DMS153 (cell line): ENCODE measurements at places on chromosomes 3 and 15.
A peak's percentile ranks its signal among the peaks of the same experiment; 100 is the strongest.

- DNase-seq: no peak
Measured at GRCh38 chr15:92294759-92295158, 98.9 kb upstream of the ST8SIA2 start.

DNA sequence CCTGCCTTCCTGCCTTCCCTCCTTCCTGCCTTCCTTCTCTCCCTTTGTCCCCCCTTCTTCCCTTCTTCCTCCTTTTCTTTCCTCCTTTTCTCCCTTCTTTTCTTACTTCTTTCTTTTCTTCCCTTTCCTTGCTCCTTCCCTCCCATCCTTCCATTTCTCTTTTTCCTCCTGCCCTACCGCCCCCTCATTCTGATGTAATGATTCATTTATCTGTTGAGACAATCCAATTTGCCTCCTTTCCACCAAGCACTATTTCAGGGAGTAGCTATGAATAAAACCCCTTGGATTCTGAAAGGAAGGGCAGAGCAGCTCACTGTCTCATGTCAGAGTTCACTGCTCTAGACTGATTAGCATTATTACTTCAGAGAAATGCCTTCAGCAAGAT is 462.6 kb downstream of the PDCD6IP start:
- no peak for DNase-seq

- no peak for DNase-seq
Measured at GRCh38 chr3:3194861-3195260, 15.4 kb upstream of the CRBN start.

DNA sequence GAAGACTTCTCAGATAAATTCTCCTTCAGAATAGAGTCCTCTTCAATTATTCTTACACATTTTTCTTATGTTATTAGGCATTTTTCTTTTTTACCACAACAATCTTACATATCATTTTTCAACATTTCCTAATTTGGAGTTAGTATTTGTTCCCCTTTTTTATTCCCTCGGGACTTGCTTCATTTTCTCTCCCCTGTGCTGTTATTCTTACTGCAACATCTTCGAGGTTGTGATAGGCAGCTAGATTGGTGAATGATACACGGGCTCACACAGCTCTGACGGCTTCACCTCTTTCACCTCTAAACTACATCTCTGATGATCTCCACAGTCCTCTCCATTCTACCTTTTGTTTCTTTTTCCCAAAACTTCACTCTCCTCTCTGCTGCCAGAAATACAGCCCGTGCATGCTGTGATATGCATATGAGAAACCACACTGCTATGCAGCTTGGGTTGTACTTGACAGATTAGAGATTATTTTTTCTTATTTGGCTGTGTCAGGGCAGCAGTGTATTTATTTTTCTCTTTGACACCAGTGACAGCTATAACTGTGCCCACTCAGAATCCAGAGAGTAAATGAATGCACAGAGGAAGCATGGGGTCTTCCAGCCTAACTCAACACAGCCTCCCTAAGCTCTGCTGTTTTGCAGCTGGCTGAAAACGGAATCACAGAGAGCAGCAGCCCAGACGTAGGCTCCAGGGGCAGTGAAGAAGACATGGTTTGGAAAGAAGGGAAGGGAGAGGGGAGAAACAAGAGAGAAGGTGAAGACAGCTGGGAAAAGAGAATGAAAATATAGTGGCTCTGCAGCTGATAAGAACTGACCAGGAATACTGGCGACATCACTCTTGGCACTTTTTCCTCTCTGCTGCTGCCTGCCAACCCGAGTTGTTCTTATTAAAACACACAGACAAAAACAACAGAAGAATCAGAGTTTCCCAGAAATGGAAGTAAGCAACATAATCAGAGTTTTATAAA is 61.8 kb downstream of the SLC9A9 start:
- DNase-seq: no peak

DNA sequence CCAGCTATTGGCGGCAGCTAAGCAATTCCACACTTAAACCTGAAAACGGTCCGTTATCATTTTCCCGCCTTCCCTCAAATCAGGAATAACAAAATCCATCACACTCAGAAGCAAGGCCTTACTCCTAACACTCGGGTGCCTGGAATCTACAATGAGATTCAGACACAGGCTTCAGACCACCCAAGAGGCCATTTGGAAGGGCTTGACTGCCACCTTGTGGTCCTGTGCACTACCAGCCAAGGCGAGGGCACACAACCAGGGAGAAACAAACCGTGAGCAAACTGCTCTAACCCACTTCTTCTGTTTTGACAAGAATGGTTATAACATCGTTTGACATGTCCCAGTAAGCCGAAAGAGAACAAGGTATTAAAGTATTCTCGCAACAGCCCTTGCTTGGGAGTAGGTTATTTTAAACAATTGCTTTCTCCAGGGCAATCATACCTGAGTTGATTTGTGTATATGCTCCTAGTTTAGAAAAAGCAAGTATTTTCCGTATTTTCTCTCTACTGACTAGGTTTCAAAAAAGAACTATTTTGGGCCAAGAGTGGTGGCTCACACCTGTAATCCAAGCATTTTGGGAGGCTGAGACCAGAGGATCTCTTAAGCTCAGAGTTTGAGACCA is 40.1 kb upstream of the TAFA4 start:
- no peak for DNase-seq

DNA sequence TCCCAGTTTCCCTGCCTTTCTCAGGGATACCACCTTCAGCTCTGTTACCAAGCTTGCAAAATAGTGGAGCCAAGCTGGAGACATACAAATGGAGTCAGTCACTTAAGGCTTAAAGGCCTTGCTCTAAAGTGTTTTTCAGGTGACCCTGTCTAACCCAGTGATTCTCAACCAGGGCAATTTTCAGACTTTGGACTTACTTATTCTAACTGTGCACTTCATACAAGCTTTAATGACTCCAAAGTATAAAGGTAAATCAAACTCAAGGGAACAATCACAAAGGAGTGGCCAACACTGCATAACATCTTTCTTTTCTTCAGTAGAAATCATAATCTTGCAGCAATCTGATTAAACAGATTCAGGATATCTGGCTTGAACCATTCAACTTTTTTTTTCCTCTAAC is 9.4 kb downstream of the ANO10 start:
- no peak for DNase-seq

GRCh38 chr15:63166219-63166618 is 8.9 kb upstream of the RPS27L start:
- no peak for DNase-seq

DNA sequence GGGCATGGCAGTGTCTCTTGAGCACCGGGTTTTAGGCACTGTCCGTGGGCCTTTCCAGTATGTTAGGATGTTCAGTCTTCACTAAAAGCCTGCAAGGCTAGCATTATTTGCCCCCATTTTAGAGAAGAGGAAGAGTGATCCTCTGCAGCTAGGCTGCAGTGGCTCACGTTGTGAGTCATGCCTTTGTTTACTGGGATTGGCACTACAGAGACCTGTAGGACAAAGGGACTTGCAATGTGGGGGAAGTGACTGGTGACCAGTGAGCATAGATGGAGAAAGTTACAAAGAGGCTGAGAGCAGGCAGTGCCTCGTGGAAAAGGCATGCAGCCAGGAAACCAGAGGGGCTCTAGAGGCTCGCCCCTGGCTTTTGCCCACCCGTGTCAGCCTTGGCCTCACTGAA is 26.8 kb upstream of the CPNE9 start:
- DNase-seq: no peak

GRCh38 chr3:190174471-190174870 is 53.8 kb upstream of the P3H2 start:
- no peak for DNase-seq

GRCh38 chr15:49815950-49816349 is 195.1 kb downstream of the DTWD1 start:
- no peak for DNase-seq

DNA sequence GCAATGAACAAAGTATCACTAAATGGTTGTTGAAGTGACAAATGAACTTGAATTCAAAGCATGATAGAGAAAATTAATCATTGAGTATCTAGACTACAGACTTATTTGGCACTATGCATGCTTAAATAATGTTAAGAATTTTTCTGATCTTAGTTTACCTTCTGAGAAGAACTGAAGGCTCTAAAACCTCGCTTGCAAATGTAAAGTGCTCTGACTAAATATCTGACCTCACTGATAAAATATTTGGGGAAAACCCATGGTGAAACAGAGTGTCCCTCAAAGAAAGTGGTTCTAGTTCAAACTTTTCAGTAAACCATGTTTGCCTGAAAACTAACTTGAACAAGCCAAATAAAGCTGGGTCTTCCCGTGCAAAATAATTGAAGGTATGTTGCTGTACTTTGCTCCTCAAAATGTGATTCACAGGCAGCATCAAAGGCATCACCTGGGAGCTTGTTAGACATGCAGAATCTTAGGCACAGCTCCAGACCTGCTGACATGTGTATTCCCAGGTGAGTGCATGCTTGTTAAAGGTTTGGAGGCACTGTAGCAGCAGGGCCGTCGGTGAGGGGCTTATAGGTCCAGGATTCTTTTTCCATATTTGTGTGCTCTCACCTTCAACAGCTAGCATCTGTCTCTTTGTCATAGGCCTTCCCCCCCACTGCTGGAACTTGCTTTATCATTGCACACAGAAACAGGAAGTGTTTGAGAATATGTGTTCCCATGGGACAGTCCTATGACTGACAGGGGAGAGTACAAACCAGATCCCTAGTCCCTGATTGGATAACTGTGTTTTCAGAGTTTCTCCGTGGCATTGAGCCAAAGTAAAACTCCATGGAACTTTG is 524.2 kb upstream of the LMCD1 start:
- peak; percentile 55 for DNase-seq

- no peak for DNase-seq
Measured at GRCh38 chr3:62318365-62318751, 55.0 kb downstream of the FEZF2 start.

- DNase-seq: no peak
Measured at GRCh38 chr15:80444680-80445251, 40.6 kb downstream of the ARNT2 start.

GRCh38 chr15:55360256-55360655 is 41.2 kb downstream of the PIGB start:
- DNase-seq: no peak

GRCh38 chr15:89377842-89378295 is 43.2 kb upstream of the POLG start:
- DNase-seq: no peak

DNA sequence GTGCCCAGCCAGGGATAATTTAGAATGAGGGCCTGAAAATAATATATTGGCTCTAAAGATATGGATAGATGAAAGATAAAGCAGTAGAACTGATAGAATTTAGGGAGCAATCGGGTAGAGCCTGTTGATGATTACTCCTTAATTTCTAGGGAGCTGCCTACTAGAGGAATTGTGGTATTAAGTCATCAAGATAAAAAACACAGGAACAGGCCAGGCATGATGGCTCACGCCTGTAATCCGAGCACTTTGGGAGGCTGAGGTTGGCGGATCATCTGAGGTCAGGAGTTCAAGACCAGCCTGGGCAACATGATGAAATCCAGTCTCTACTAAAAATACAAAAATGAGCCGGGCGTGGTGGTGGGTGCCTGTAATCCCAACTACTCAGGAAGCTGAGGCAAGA is 130.4 kb downstream of the PCCB start:
- DNase-seq: no peak

DNA sequence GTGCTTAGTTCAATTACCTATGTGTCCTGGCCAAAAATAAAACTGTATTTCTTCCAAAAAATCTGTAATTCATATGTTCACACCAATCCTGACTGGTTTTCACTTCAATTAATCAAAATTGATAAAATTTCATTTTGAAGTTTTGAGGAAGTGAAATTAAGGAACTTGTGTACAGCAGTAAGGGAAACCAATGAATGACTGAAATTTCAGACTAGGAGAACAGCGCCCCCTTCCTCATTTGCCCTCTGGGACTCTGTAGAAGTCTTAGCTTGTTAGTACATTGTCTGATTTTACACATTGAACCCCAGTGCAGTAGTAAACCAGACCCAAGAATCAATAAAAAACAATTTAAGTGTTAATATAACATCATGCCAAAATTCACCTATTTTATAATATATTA is 495.3 kb upstream of the AGTR1 start:
- DNase-seq: no peak

DNA sequence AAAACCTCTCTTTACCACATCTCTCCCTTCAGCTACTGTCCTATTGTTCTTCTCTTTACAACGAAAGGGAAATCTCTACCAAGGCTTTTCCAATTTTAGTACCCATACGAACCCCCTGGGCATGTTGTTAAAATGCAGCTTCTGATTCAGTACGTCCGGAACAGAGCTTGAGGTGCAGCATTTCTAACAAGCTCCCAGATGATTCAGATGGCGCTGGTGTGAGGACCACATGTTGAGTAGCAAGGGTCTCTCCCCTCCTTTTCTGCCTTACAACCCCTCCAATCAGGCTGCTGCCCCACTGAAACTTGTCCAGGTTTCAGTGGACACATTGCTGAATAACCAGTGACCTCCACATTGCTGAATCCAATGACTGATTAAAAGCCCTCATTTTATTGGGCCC is 177.1 kb upstream of the FEZF2 start:
- DNase-seq: no peak

GRCh38 chr15:41499109-41499851 is 5.6 kb downstream of the ITPKA start:
- no peak for DNase-seq

GRCh38 chr3:195401943-195402342 is 40.9 kb downstream of the ACAP2 start:
- DNase-seq: no peak

- no peak for DNase-seq
Measured at GRCh38 chr15:41013691-41014414, 60.6 kb downstream of the CHAC1 start.

GRCh38 chr3:195003006-195003892 is 267.7 kb downstream of the XXYLT1 start:
- no peak for DNase-seq

DNA sequence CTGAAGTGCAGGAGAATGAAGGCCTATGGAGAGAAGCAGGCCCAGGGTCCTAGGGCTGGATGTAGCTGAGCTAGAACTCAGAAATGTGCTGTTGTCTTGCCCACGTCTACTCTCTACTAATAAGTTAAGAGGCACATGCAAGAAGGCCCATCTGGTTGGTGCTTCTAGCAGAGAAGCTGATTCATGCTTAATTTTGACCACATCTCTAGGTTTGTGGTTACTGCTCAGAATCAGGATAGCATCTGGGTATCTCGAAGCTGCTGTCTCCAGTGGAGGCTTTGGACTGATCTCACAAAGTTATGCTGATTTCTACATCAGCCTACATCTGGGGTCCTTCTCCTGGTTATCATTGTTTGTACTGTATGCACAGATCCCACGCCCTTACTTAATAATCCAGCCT is 87.3 kb downstream of the CACNA1D start:
- no peak for DNase-seq

DNA sequence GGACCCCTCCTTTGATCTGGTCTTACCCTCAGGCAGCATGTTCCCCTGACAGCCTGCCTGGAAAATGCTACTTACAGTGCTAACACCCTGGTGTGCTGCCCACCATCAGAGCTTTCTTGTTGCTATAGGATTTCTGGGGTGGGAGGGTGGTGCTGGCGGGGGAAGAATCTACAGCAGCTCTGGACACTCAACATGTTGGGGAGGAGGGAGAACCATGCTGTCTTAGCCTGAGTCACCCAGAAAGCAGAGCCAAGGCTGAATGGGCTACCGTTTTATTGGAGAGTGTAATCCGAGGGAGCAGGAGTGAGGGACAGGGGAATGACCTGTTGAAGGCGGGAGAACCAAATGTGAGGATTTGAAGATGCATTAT is 45.6 kb downstream of the MFSD1 start:
- no peak for DNase-seq

- DNase-seq: no peak
Measured at GRCh38 chr3:45611628-45612081, 17.1 kb downstream of the LIMD1 start.

GRCh38 chr3:6928064-6928463 is 67.1 kb downstream of the GRM7 start:
- no peak for DNase-seq
